ENCODE measurements at places on chromosomes 11 and 22.

GRCh38 chr11:107157809-107158187, 139.5 kb upstream of the GUCY1A2 start:
- DNase-seq = no peak

DNA sequence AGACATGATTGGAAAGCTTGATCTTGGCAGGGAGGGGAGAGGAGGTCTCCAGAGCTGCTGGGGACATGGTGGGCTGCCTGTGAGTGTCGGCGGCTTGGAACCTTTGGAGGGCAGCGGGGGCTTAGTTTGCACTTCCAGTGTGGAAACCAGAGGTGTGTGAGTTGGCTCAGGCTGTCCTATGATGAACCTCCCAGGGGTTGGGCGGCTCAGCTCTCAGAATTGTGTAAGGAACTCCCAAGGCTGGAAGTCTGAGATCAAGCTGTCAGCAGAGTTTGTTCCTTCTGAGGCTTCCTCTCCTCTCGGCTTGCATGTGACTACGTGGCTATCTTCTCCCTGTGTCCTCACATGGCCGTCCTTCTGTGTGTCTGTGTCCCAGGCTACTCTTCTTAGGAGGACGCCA, 87.9 kb upstream of the B3GAT1 start:
- DNase-seq = no peak

GRCh38 chr11:112226831-112227401, 688 bp downstream of the PTS start:
- no peak for DNase-seq

DNA sequence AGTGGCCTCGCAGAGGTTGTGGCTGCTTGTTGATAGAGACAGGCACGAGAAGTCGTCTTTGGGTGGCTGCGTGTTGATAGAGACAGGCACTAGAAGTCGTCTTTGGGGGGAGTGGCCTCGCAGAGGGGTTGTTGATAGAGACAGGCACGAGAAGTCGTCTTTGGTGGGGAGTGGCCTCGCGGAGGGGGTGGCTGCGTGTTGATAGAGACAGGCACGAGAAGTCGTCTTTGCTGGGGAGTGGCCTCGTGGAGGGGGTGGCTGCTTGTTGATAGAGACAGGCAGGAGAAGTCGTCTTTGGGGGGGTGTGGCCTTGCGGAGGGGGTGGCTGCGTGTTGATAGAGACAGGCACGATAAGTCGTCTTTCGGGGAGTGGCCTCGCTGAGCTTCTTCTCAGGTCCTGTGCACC, 328.8 kb downstream of the TBC1D22A start:
- no peak for DNase-seq

DNA sequence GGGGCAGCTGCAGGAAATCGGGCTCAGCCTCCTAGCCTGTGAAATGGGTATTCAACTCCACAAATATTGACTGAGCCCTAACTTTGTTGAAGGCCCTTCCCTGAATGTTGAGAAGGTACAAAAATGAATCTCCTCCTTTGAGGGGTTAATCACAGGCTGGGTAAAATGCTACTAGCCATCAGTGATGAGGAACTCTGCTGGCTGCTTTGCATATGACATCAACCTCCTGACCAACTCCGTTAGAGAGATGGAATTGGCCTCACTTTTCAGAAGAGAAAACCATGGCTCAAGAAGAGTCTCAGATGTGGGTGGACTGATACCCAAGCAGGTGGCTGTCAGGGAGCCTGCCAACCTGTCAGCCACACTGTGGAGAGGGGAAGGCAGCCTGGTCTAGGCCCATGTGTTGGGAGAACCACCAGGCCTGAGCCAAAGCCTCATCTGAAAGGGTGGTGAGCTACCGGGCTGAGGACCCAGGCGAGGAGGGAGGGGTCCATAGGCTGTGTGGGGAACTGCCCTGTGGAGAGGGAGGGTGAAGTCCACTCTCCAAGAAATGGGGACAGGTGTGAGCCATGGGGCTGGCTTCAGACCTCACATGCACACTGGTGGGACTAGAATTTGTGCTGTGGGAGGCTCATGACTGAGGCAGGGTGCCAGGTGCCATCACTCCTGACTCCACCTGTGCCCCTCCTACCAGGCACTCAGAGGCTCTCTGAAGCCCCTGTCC, 11.8 kb downstream of the CDCA5 start:
- no peak for DNase-seq

DNA sequence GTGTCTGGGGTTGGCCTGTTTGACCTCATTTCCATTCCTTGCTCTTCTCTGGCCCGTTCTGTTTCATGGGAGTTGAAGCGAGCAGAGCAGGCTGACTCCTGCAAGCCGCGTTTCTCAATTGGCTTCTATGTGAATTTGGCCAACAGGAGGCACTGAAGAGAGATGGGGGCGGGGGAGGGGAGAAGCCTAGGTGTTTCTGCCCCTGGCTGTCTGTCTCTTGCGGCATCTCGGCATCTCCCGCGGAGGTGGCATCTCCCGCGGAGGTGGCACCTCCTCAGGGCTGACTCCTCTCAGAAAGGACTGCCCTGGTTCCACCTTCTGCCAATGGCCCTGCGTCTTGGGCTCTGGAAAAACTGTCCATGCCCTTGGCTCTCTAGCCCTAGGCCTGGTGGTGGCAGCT, 125.6 kb upstream of the CSNK2A3 start:
- DNase-seq = no peak
